Retina (tissue), 1 donor: ENCODE measurements at places on chromosomes 3 and 15.

DNA sequence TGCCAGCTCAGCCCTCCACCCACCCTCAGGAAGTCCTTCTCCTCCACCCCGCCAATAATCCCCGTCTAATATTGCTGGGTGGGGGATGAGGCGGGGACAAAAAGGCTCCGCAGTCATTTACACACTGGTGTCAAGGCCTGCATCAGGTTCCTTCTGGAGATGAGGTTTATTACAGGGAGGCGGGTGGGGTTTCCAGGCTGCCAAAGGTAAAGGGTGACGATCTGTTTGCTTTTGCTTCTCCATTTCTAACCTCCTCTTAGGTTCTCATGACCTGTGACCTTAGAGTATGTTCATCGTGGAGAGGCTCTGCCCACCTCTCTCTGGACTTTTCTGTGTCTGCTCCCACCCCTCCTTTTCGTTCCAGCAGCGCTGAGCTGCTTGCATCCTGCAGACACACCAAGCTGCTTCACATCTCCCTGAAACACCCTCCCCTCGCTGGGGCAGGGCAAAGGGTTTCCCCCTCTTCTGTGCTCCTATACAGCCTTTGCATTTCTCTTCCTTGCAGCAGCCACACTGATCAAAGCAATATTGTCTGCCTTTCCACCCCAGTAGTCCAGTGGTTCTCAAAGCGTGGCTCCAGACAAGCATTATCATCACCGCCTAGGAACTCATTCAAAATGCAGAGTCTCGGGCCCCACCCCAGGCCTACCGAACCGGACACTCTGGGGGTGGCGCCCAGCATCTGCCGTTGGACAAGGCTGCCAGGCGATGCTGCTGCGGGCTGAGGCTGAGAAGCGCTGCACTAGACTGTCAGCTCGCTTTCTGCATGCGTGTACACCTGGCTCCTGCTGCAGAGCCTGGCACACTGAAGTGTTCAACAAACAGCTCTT lies 26.6 kb downstream of the CA12 start:
- DNase-seq: no peak

DNA sequence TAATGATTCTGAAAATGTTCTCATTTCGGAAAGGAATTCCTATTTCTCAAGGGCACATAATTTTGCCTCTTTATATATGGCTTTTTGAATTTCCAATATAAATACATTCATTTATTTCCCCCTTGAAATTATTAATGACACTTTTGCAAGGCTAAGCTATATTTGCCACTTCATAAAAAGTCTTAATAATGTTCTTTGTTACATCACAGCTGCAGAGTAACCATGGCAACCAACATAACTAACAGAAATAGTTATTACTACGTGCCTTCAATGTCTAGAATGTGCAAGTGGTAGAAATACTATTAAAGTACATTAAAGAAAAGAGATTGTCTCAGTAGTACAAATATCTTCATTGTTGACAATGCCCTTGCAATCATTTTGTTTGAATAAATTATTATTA lies 471.8 kb downstream of the C3orf38 start:
- no peak for DNase-seq

GRCh38 chr15:28917791-28918140 lies 32.0 kb downstream of the APBA2 start:
- DNase-seq: no peak

GRCh38 chr15:89378296-89379151 lies 43.9 kb upstream of the POLG start:
- DNase-seq: peak; percentile 88

DNA sequence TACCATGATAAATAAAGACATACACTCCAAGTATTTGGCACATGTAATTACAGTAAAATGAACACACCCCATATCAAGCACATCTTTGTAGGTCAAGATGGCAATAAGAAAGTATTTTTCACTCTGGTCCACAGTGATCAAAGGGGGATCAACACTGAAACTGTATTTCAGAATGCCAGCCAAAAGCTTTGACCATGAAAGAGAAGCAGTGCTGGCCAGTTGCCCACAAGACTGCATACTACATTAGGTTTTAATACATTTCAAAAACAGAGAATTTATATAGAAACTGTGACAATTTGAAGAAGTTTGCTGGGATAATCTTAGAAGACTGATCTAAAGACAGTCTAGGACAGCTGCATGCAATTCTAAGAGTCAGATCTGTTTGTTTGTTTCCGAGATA lies 1035.3 kb downstream of the FHIT start:
- DNase-seq: no peak

DNA sequence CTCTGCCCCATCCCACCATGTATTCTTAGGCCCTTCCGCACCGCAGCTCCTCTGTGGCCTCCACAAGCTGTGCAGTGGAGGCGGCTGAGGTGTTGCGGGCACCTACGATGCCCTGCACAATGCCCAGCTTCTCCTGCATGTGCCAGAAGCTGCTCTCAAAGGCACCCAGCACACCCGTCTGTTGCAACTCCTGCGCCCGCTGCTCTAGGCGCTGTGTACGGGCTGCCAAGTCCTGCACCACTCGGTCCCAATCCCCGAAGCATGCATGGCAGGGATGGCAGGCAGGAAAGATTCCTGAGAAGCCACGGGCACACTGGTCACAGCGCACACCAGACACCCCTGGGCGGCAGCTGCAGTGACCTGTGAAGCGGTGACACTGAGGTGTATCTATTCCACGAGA lies 3.1 kb upstream of the USP19 start:
- no peak for DNase-seq

DNA sequence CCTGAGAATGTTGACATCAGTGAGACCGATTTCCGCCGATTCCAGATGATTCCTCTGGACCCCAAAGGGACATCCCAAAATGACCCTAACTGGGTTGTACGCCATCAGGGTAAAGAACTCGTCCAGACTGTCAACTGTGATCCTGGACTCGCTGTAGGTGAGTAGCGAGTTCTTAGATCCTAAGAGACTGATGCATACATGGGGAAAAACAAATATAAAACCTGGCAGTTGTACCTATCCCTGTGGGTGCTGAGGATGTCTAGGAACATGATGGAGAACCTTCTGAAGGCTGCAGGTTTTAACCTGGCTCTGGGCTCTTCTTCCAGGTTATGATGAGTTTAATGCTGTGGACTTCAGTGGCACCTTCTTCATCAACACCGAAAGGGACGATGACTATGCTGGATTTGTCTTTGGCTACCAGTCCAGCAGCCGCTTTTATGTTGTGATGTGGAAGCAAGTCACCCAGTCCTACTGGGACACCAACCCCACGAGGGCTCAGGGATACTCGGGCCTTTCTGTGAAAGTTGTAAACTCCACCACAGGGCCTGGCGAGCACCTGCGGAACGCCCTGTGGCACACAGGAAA lies 12.3 kb downstream of the THBS1 start:
- DNase-seq: no peak

DNA sequence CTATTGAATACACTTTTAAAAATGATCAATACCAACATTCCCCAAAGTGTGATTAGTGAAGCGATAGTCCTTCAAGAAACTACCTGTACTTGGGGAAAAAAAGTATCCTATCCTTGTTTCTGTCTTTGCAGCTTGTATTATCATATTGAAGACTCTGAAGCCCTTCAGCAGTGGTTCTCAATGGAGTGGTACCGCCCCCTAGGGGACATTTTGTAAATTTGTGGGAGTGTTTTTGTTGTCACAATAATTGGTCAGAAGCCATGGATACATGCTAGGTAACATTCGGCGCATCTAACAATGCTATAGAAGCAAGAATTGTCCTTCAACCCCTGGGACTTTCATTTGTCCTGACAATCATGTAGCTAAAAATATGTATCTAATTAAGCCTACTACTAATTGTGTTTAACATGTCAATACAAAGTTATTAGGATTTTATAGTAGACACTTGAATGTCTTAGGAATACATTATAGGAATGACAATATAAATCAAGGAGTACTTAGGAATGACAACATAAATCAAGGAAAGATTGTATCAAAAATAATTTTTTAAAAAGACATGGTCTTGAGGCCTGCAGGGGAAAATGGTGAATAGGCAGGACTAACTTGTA lies 53.7 kb downstream of the NMD3 start:
- peak; percentile 45 for DNase-seq

DNA sequence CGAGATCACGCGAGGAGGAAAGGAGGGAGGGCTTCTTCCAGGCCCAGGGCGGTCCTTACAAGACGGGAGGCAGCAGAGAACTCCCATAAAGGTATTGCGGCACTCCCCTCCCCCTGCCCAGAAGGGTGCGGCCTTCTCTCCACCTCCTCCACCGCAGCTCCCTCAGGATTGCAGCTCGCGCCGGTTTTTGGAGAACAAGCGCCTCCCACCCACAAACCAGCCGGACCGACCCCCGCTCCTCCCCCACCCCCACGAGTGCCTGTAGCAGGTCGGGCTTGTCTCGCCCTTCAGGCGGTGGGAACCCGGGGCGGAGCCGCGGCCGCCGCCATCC lies 1.1 kb upstream of the SETD5 start:
- DNase-seq: no peak

DNA sequence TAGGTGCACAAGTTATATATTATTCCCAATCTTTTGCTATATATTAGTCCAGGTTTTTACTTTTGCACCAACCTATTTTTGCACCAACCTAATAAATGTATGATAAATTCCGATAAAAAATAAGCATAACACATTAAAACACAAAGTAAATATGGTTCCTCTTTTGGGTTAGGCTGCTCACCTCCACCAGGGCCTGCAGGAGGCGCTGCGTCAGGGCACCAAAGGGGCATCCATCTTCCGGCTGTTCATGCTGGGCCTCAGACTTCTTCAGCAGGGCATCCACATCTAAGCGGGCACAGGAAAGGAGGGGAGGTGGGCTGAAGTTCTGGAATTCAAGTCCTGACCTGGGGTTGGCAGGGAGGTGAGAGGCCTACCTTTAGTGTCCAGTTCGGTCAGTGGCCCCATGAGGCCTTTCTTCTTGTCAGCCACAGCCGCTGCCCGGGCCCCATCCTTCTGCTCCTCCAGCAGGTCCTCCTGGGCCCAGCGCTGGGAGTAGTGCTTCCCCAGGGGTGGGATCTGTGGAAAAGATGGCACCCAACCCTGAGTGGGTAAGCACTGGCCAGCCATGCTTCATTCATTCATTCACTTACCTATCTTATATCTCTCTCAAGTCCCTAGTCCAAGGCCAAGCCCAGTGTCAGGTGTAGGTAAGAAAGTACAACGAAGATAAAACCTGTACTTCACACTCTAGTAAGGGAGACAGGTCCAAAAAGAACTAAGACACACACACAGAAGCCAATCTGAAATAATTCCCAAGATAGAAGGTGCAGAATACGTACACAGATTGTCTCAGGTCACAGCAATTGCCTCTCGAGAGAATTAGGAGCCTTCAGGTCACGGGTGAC lies 5.2 kb downstream of the TADA3 start:
- DNase-seq: no peak

GRCh38 chr15:53880357-53880756 lies 97.9 kb upstream of the UNC13C start:
- peak; percentile 21 for DNase-seq

DNA sequence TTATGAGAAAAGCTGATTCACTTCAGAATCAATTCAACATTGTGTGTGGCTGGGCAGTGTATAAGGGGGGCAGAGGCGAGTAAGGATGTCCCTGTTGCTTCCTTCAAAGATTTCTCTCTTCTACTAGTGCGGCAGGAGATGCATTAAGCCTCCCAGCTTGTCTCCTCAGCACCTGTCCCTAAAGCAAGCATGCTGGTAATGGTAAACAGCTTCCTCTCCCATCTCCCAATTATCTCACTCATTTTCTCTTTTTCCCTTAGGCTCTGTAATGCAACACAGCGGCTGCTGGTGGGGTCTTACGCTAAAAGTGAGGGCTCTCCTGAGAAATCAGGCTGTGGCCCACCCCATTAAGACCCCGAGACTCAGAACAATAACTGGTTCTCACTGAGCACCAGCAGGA lies 306.4 kb upstream of the ROPN1 start:
- DNase-seq: no peak

DNA sequence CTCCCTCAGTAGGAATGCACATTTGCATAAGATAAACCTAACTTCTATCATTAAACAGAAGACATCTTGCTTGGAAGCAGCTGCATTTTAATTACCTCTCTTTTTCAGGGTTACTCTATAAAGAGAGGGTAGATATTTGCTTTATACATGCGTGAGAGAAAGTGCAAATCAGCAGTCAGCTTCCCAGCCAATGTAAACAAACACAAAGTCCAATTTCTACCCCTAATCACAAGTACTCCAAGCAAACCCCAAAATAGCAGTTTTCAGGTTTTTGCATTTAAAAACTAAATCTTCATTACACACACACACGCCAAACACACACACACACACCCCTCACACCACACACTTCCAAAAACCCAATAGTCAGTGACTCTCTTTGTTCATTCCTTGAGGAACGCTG lies 303.9 kb upstream of the ALCAM start:
- no peak for DNase-seq

DNA sequence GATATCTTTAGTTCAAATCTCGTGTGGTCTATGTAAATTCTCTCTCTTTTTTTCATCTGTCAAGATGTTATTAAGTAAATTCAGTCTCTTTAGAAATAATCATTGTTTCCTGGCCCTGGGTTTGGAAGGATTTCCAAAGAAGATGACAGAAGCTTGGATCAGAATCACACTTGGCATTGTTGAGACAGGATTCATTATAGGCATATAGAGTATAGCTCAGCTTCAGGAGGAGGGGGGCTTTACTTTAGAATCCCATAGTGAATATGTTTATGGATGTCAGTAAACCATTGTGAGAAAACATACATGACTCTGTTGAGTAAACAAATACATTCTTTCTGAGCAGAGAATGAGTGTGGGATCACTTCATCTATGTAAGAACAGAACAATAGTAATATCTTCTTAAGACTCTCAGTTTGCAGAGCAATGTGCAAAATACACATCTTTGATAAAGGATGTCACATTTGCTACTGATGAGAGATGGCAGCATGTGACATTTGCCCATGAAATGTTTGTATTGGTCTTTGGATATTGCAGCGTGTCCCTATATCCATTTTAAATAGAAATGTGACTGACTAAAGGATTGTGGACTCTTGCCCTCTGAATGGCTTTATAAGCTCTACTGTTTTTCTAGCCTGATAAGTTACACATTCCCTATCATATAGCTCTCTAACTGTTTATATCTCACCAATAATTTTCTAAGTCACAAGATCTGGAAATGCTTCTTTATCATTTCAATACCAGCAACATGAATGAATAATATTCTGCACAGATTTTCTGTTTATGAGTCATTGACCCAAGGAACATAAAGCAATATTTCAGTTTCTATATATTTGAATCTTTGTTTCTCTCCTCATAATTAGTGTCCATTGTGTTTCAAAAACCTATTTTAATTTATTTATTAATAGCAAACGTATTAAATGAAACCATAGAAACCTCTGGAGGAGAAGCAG lies 95.6 kb upstream of the THRB start:
- no peak for DNase-seq

- no peak for DNase-seq
Measured at GRCh38 chr15:60494108-60494507, 15.2 kb upstream of the ICE2 start.

DNA sequence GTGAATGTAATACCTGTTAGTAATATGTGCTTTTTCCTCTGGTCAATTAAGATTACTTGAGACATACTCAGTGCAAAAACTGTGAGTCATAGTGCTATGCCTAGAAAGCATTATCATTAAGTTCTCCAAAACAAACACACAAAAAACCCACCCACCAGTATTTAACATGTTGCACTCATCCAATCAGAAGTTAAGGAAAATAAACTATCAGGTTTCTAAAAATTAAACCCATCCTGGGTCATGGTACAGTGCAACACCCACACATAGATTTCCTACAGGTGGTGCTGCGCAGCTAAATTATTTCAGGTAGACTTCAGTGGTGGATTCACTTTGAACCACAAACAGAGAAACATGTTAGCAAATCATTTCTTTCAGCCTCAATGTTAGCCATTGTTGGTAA lies 264.4 kb upstream of the VEPH1 start:
- no peak for DNase-seq

GRCh38 chr15:82045892-82046665 lies at the start of gene MEX3B:
Gene MEX3B (minus strand): TSS chr15:82046018. CDS start chr15:82045705, 313 bp downstream.
- DNase-seq: peak; percentile 91
